ENCODE measurements at places on chromosomes 11 and 22. TPM values are rescaled to one million over a fixed set of nuclear protein-coding genes. Genes with fewer than 3 reads are reported as not detected.

Gene SHISA8
- total RNA-seq, result not detected

- no peak for DNase-seq
- H3K4me1 ChIP-seq, result no peaks in the 10 kb centered on the region
- H3K27ac ChIP-seq, result no peak overlapping the region
- no peak overlapping the region for H3K4me3 ChIP-seq
Measured at GRCh38 chr22:39808081-39808480, 85.5 kb downstream of the ENTHD1 start.

Gene C2CD3
- total RNA-seq, result 29.4 TPM

DNA sequence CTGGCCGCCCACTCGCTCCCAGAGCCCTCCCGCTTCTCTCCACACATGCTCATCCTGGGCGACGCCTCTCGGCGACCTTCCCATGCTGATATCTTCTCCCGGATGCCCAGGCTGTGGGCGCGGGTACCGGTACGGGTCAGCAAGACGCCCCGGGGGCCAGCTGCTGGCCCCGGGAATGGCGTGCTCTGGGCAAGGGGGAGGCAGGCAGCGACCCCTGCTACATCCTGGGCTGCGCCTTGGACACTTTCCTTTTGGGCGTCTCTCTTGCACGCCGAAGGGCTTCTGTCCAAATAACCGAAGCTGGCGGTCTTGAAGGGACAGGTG lies 48.1 kb downstream of the RPL27A start:
- no peak overlapping the region for H3K27ac ChIP-seq
- peaks cover 4% of the 10 kb centered on the region for H3K4me1 ChIP-seq
- H3K36me3 ChIP-seq, result peaks cover 2% of the 10 kb centered on the region
- H3K27me3 ChIP-seq, result no peaks in the 10 kb centered on the region
- DNase-seq, result no peak
- H3K4me3 ChIP-seq, result no peak overlapping the region

DNA sequence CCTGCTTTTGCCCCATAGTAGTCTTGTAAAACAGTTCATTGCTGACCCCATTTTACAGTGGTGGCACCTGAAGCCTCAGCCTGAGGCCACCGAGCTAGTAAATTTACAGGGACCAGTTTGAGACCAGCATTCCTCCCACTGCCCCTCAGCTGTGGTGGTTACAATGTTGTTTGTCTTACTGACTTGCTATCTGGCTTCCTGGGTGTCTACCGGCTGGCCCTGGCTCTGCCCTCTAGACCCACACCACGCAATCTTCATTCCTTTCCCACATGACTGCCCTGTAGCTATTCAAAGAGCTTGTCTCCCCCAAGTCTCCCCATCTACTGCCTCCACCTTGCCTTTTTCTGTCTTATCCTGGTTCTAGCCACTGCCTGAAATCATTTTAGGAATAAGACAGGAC lies 20.8 kb downstream of the PIK3IP1 start:
- H3K27me3 ChIP-seq, result no peaks in the 10 kb centered on the region
- DNase-seq, result peak; percentile 19
- H3K4me1 ChIP-seq, result no peaks in the 10 kb centered on the region
- H3K27ac ChIP-seq, result no peak overlapping the region
- no peak overlapping the region for H3K4me3 ChIP-seq

DNA sequence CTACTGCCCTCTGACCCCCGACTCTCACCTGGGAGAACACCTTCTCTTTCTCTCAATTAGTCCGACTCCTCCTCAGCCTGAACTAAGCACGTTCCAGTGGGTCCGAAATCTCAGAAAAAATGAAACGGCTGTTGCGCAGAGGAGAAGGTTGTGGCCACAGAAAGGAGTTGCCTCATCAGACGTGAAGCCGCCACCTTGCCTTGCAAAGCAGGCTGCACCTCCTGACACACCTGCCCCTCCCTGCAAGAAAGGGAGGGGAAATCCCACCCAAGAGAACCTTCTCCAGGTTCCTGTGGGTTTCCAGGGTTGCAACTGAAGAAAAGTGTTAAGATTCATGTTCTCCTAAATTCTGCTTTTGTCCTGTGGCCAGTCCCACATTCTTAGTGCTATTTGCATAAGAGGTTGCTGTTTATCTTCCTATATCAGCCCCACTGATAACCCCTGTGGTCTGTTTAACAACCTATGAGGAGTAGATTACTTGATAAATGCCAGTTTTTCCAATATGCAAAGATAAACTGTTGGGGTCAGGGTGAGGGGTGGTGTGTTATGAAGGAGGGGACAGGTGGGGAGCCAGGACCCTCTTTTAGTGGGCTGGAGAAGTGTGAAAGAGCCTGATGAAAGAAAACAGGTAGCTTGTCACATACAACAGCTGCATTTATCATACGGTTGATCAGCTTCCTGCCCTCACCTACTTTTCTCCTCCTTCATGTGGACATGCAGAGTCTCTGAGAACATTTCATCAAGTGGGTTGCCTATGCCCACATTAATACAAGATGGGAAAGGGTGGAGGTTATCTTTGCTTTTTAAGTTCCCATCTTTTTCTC lies 18.2 kb downstream of the ZBTB16 start:
- peaks cover 5% of the 10 kb centered on the region for H3K36me3 ChIP-seq
- no peak for DNase-seq
- no peaks in the 10 kb centered on the region for H3K27me3 ChIP-seq
- peaks cover 5% of the 10 kb centered on the region for H3K4me1 ChIP-seq
- no peak overlapping the region for H3K4me3 ChIP-seq

GRCh38 chr11:109815500-109816150 lies 277.6 kb upstream of the ZC3H12C start:
- H3K27ac ChIP-seq, result no peak overlapping the region
- H3K4me3 ChIP-seq, result no peak overlapping the region
- no peaks in the 10 kb centered on the region for H3K36me3 ChIP-seq
- H3K4me1 ChIP-seq, result no peaks in the 10 kb centered on the region
- DNase-seq, result no peak

DNA sequence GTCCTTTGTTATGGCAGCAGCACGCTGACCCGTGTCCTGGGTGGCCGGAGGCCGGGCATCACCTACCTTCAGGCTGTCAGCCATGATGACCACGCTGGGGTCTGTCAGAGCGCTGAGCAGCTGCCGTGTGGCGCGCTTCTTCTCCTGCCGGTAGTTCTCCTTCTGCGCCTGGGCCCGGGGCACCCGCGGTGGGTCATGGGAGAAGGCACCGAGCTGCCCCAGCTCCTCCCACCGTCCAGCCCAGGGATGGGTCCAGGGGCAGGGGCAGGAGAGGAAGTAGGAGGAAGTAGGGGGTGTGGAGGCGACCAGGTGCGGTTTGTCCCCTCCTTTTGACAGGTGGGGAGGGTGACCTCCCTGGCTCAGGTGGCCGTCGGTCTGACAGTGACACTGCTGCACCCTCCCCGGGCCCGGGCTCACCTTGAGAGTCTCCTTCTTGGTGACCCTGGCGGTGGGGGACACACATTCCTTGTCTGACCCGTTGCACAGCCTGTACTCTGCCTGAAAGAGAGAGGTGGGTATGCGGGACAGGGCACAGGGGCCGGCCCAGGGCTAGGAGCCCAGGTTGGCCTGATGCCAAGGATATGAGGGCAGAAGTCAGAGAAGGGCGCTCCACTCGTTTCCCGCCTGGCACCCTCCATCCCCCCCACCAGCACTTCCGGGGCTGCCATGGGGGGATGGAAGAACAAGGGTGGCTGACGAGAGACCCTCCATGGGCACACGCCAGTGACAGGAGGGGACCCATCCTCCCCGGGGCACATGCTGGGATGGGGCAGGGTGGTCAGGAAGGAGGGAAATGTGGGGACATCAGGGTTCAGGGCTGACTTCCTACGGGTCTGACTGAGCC lies 43.0 kb downstream of the OSBPL5 start:
- no peaks in the 10 kb centered on the region for H3K36me3 ChIP-seq
- peak; percentile 74 for DNase-seq
- no peaks in the 10 kb centered on the region for H3K4me1 ChIP-seq
- H3K27me3 ChIP-seq, result no peaks in the 10 kb centered on the region

DNA sequence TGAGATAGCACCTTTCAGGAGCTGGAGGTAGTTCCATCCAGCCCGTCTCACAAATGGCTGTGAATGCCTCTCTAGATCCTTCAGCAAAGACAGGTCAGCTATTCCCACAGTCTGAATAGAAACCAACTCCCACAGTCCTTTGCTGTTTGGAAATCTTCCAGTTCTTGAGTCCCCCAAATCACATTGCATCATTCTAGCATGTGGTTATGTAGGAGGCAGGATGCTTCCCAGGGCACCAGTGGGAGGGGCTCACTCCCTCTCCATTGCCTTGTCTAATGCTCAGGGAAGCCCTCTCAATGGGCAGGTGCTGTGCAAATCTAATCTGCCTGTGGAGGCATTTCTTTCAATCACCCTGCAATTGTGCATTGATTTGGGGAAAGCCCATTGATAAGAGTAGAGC lies 14.6 kb downstream of the NAV2 start:
- DNase-seq, result peak; percentile 52
- H3K27me3 ChIP-seq, result no peaks in the 10 kb centered on the region
- peaks cover 14% of the 10 kb centered on the region for H3K4me1 ChIP-seq
- peak overlapping the region; percentile 99 for H3K27ac ChIP-seq
- no peaks in the 10 kb centered on the region for H3K36me3 ChIP-seq
- H3K4me3 ChIP-seq, result no peak overlapping the region

Gene HBB
- 2,087 TPM for total RNA-seq

Gene PELI3
- 15.7 TPM for total RNA-seq

Gene HTR3A
- not detected for total RNA-seq

Gene CDKN1C
- 37.7 TPM for total RNA-seq

DNA sequence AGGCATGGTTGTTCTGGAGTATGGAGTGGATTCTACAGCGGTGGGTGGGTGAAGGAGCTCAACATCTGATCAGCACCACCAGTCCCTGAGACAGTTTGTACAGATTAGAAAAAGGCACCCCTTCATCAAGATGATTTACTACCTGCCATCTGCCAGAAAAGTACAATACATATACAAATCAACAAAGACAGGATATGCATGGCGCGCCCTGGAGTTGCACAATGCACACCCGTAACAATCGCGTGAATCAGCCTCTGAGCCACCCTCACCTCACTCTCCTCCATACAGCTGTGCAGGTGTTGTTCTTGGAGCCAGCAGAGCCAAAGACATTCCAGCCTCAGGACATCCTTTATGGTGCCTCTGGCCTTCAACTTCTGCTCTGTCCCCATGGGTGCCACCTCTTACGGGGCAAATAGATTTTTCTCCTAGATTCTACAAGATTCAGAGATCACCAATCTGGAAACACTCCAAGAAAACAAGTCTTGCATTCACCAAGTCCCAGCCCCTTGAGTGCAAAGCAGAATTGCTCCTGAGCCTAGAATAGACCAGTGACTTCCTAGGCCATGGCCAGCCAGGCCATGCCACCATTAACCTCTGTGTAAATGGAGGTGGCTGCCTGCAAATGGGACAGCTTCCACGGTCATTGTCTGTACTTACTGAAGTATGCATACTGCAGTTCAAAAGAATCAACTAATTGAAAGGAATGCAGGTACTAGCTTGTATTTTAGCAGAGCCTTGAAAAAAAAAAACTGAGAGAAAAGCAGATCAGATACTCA lies 490.9 kb downstream of the SOX6 start:
- H3K4me1 ChIP-seq, result no peaks in the 10 kb centered on the region
- DNase-seq, result no peak
- H3K27ac ChIP-seq, result no peak overlapping the region
- no peaks in the 10 kb centered on the region for H3K27me3 ChIP-seq
- no peak overlapping the region for H3K4me3 ChIP-seq
- H3K36me3 ChIP-seq, result no peaks in the 10 kb centered on the region

GRCh38 chr11:68041617-68042218 lies 2.9 kb downstream of the TCIRG1 start:
- DNase-seq, result peak; percentile 62
- no peak overlapping the region for H3K4me3 ChIP-seq
- no peaks in the 10 kb centered on the region for H3K27me3 ChIP-seq
- no peaks in the 10 kb centered on the region for H3K4me1 ChIP-seq

Measured in aorta (tissue), 5 donors.